Stimulated activated CD4-positive, alpha-beta T cell treated with anti-CD3 and anti-CD28 coated beads, Interleukin-1b, Interleukin-23, amount 100 ng/mL, for 1 hour (primary cell): ENCODE measurements at places on chromosomes 2 and 18.

DNA sequence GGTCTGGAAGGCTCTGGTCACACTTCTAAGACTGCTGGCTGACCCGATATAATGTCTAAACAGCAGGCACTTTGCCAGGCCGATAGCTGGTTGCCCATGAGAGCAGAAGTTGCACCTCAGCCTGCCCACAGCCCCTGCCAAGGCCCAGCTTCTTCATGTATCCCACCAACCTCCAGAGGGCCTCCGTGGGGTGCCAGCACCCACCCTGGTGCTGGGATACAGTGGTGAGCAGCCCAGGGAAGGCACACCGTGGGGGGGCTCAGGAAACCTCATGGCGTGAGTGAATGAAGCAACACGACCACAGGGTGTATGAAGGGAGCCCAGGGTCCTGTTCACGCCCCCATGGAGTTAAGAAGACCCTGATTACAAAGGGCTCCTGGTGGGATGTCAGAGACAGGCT lies 16.2 kb upstream of the GLI2 start:
- DNase-seq: no peak

DNA sequence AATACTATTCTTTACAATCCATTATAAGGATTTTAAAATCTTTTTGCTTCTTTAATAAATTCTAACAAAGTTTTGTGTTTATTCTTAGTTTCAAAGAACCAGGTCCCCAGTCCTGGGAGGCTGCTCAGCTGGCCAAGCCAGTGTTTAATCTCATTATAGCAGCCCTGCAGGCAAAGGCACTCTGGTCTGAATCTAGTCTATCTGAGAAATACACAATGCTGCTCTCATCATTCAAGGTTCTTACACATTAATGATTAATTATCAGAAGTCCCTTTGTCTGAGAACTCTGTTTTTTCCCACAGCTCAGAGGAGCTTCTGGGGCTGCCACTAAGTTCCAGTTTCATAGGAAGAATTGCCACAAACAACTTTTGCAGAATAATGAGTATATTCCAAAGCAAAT lies 27.7 kb downstream of the KCTD18 start:
- no peak for DNase-seq

DNA sequence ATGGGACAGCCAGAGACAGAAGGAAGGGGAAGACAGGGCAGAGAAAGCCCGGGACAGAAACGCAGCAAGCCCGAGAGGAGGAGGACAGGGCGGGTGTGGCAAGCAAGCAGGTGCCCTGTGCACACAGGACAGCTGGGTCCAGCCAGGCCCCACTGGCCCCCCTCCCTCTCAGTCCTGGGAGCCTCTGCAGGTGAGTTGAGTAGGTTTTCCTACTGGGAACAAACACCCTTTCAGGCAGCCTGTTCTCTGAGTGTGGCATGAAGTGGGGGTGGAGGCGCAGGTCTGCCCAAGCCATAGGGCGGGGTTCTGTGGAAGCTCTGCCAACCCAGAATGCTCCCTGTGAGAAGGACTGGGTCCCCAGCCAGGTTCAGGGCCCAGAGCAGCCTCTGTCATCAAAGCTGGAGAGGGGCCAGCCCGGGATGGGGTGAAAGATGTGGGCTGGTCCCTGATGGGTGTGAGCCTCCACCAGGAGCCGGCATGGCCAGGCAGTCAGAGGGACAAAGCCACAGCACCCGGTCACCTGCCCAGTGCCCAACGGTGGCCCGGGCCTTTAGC lies 129.4 kb downstream of the TFCP2L1 start:
- DNase-seq: no peak

GRCh38 chr2:20230114-20230425 lies 5.1 kb upstream of the SDC1 start:
- DNase-seq: no peak

DNA sequence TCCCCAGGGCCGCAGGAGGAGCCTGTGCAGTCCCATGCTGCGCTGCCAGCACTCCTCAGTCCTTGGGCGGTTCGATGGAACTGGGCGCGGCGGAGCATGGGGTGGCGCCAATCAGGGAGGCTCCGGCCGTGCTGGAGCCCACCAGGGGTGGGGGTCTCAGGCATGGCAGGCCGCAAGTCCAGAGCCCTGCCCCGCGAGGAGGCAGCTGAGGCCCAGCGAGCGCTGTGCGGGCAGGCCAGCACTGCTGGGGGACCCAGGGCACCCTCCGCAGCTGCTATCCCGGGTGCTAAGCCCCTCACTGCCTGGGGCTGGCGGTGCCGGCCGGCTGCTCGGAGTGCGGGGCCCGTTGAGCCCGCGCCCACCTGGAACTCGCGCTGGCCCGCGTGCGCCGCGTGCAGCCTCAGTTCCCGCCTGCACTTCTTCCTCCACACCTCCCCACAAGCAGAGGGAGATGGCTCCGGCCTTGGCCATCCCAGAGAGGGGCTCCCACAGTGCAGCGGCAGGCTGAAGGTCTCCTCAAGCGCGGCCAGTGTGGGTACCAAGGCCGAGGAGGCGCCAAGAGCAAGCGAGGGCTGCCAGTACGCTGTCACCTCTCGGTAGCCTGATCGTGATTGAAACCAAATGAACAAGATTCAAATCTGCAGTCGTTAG lies 22.8 kb upstream of the GALM start:
- DNase-seq: no peak

- DNase-seq: no peak
Measured at GRCh38 chr18:5516841-5517240, 27.0 kb downstream of the EPB41L3 start.

DNA sequence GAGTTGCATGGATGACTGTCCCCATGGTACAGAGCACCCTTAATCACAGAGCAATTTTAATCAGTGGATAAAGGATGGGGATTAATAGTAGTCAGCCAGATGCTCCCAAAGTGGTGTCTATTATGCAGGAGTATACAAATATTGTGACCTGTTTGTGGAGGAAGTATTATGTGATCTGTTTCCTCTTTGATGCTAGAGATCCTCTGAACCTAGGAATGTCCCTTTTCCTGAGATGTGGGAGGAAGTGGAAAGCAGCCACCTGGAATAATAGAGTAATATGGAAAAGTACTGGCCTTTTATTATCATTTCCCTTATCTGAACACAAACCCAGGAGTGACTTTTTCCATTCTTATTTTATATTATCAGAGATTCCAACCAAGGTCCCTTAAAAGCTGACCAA lies 94.2 kb upstream of the EFEMP1 start:
- no peak for DNase-seq
